ENCODE measurements at places on chromosomes 1 and 21.

GRCh38 chr21:45620201-45620923 lies 23.2 kb upstream of the PCBP3 start:
- DNase-seq: no peak

DNA sequence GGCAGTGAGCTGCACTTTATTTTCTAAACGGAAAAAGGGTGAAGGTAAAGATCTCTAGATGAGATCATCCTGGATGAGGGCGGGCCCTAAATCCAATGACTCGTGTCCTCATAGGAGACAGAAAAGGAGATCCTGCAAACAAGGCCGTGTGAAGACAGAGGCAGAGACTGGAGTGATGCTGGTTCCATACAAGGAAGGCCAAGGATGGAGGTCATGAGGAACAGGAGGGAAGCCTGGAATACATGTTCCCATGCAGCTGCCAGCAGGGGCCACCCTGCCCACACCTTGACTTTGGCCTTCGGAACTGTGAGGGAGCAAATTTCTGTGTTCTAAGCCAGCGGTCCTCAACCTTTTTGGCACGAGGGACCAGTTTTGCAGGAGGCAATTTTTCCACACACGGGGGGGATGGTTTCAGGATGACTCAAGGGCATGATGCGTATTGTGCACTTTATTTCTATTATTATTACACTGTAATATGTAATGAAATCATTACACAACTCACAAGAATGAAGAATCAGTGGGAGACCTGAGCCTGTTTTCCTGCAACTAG lies 94.3 kb downstream of the PSMG1 start:
- DNase-seq: no peak

DNA sequence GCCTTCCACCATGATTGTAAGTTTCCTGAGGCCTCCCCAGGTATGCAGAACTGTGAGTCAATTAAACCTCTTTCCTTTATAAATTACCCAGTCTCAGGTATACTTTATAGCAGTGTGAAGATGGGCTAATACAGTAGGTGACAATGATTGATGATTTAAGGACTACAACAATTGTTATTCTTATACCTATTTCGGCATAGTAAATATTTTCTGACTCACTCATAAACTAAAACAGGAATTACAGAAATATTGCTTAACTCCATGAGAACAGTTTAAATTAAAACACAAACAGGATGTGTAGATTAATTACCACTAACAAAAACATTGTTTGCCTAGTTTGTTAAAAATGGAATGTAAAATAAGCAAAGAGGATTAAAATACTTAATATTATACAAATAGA lies 839.9 kb downstream of the LTN1 start:
- no peak for DNase-seq

DNA sequence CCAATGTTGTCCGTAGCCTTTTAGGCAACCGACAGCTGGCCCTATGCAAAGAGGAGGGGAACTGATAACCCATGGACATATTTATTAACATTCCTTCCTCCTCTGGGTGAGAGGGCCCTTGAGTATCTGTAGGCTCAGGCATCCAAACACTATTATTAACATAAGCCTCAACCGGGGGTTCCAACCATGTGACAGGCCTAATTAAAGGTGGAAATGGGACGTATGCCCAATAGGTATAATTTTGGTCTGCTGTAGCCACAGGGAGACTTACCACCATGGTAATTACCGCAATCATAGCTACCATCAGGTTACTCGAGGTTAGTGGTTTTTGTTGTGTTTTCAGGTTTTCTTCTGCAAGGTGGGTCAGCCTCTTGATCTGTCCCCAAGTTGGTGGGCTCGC lies 5.3 kb downstream of the DAP3 start:
- DNase-seq: no peak

- no peak for DNase-seq
These were observed 274.2 kb upstream of the KAZN start for GRCh38 chr1:14324248-14324630.
